ENCODE measurements at places on chromosomes 12 and 14.
A peak's percentile ranks its signal among the peaks of the same experiment; 100 is the strongest.

DNA sequence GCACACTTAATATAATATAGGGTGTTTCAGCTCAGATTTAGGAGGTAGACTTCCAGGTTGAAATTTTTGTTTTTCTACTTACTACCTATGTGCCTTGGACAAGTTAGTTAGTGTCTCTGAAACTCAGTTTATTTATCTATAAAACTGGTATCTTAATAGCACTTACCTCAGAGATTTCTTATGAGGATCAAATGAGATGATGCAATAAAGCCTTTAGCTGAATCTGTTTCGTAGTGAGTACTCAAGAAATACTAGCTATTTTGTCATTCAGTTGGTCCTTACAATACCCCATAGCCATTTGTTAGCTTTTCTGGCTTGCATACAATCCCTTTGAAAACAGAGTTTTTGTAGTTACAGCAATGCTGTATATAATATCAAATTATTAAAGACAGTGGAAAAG is 497.0 kb downstream of the NRXN3 start:
- no peak for DNase-seq

DNA sequence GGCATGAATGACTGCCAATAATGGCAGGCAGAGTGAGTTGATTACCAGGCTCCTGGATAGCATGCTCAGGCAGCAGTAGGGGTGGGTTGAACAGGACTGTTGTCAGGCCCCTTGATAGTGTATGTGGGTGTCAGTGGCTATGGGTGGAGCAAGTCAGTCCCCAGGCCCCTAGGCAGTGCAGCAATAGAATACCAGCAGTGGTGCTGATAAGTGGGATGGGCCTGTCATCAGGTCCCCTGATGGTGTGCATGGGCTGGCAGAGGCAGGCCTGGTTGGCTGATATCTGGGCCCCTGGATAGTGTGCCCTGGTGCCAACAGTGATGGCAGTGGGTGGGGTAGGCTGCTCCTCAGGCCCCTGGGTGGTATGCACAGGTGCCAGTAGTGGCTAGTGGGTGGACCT is 32.4 kb downstream of the SMCO2 start:
- no peak for DNase-seq

DNA sequence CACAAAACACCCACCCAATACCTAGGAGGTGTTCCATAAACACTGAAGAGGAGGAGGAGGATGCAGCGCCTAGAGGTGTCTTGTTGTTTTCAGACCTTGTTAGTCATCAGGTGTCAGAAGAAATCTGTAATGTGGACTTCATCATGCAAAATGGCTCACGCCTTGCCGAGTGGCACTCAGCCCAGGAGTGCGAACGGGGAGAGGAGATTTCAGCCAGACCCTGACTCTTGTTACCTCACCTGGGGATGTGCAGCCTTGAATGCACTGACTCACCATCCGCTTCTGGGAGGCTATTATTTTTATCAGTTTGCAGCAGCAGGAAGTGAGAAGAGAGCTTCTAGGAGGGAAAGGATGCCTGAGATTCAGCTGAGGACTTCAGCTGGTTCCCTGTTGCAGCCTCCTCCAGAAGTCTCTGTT is 48.2 kb upstream of the PLXNC1 start:
- DNase-seq: no peak

DNA sequence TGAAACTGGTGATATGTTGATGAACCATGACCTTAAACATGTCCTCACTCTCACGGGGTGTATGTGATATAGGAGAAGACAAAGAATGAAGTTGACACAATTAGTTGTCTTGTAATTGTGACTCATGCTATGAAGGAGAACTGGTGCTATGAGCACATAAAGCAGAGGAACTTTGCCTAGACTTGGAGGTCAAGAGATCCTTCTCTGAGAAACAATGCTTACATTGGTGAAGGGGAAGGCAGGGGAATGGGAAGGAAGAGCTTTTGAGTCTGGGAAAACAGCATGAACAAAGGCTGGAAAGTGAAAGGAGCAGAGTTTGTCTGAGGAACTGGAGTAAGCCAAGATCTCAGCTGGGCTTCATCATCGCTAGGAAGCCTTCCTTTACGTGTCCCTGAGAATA is 83.2 kb downstream of the MYRFL start:
- peak; percentile 15 for DNase-seq

- peak; percentile 84 for DNase-seq
These were observed 76.0 kb downstream of the VCPKMT start for GRCh38 chr14:50040401-50040775.

DNA sequence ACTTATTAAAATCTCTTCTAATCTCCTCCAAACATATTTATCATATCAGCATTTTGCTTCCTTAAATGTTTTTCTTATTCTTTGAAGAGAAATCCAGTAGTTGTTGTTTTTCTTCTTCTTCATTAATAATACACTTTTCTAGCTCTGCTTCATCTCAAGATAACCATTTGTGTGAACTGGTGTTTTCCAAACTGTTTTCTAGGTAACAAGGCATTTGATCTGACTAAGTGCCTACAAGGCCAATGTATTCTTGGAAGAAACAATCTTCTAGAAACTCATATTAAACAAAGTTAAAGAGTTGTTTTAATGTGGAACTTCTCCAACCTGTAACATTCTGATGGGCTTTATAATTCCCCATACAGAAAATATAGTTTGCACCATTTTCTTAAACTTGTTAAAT is 30.8 kb upstream of the IFNG start:
- DNase-seq: no peak

GRCh38 chr14:98871796-98872195 is 400.2 kb downstream of the BCL11B start:
- DNase-seq: no peak

- DNase-seq: no peak
These were observed at the start of gene PKP2 for GRCh38 chr12:32896432-32897280. Gene PKP2, minus strand, starts transcription at chr12:32896777. Its CDS starts 46 bp downstream, at chr12:32896731.

DNA sequence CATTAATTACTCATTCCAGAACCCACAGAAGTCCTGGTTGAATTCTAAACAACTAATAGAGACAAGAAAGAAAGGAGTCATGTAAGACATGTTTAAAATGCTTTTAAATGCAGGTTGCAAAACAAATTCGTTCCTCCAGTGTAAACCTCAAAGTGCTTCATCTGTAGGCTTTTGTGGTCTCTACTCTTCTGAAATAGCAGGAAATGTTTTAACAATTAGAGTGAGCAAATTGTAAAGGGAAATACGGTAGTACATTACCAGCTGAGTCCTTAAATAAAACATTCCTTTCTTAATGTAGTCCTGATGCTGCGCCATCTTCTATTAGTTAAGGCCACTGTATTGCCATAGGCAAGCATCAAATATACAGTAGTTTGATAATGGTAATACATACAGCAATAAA is 1934.2 kb upstream of the SEL1L start:
- DNase-seq: peak; percentile 75

GRCh38 chr14:100096656-100097055 is 31.4 kb downstream of the EVL start:
- DNase-seq: no peak

DNA sequence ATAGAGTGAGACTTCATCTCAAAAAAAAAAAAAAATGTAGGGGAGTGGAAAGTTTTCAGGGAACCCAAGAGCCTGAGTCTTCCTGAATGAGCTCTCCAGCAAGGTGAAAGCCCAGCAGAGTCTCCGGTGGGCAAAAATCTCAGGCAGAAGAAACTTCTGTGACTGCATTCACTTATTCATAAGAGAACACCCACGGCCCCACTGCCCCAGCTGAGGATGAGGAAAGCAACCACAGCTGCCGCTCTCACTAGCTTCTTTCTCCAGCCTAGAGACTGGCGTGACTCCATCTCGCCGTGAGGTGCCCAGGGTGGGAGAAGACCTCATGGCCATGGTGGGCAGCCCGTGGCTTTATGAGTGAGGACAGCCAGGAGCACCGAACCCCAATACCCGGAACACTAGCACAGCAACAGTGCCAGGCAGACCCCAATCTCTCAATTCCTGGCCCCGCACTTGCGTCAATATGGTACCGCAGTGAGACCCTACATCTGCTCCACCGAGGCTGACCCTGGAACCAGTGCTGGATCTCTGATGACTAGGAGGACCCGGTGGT is 29.7 kb upstream of the DYNC1H1 start:
- no peak for DNase-seq

- peak; percentile 12 for DNase-seq
These were observed 168.1 kb upstream of the DAAM1 start for GRCh38 chr14:59020382-59020781.

- no peak for DNase-seq
These were observed 112.3 kb upstream of the AMIGO2 start for GRCh38 chr12:47192051-47192450.

DNA sequence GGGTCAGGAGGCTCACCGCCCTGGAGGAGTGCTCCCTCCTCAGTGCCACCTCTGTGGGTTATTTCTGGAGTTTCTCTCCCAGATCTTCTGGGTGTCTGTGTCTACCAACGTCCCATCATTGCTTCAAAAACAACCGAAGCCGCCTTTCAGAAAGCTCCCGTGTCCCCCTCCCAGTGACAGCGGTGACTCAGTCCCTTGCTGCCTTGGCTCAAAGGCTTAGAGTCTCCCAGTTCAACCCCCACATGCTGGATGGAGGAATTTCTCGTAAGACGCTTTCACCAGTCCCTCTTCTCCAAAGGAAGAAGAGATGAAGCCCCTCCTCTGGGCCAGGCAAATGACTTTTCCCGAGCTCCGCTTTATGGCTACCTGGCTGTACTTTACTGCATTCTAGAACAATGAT is 146.6 kb downstream of the RBM19 start:
- no peak for DNase-seq

GRCh38 chr12:122403115-122403770 is 19.2 kb downstream of the CLIP1 start:
- DNase-seq: no peak

DNA sequence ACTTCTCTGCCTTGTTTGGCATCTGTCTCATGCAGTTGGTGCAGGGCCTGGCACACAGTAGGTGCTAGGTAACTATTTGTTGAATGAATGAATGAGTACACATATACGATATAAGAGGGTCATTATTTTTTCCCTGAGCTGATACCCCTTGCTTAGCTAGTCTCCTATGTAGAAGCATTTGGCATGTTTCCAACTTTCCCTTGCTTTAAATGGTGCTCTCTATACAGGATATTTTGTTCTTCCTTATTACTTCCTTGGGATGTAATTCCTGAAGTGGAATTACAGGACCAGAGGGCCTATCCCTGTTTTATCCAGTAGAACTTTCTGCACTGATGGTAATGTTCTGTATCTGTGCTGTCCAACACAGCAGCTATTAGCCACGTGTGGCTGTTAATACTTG is 250.1 kb upstream of the PWP1 start:
- DNase-seq: no peak

DNA sequence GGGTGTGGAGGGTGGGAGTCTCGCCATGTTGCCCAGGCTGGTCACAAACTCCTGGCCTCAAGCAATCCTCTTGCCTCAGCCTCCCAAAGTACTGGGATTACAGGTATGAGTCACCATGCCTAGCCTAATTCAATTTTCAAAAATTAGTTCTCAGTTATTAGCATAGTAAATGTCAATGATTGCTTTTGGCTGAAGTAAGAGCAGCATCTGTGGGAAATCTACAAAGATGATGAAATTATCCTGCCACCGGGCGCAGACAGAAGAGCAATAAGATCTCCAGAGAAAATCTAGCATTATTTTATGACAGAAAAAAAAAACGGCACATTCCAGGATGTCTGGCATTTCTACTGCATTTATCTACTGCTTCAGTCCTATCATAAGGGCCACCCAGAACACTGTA is 97.9 kb upstream of the DAAM1 start:
- no peak for DNase-seq

DNA sequence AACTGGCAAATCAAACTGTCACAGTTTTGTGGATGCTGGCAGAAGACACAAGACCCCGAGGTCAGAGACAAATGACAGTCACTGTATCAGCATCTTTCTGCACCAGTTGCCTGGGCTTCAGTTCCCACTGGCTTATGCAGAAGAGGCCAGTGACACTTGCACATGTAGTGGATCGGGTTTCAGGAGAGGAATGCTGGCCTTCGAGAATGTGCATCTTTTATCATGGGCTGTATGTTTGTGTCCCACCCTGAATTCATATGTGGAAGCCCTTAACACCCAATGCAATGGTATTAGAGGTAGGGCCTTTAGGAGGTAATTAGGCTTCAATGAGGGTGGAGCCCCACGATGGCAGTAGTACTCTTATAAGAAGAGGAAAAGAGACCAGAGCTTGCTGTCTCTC is 150.9 kb downstream of the SLC15A4 start:
- no peak for DNase-seq

GRCh38 chr12:100752841-100753240 is 41.7 kb upstream of the ANO4 start:
- no peak for DNase-seq

DNA sequence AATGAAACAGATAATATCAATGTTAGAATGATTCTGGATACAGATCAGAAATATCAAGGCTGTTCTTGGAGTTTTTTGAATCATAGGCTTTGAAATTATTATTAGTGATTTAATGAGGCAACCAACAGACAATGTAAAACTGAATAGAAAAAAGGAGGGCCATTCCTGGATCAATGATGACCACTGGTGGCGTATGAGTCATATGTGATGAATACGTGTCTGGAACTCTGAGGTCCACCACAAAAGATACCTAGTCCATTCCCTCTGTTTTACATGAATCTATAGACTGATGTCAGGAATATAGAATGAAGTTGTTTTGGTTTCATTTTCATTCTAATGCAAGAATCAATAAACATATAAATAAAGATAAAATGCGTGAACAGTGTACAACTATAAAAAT is 78.3 kb upstream of the RTL1 start:
- DNase-seq: no peak

- DNase-seq: no peak
These were observed 34.4 kb downstream of the DIO2 start for GRCh38 chr14:80176893-80177292.

GRCh38 chr12:13227191-13227590 is 30.7 kb downstream of the EMP1 start:
- DNase-seq: no peak

DNA sequence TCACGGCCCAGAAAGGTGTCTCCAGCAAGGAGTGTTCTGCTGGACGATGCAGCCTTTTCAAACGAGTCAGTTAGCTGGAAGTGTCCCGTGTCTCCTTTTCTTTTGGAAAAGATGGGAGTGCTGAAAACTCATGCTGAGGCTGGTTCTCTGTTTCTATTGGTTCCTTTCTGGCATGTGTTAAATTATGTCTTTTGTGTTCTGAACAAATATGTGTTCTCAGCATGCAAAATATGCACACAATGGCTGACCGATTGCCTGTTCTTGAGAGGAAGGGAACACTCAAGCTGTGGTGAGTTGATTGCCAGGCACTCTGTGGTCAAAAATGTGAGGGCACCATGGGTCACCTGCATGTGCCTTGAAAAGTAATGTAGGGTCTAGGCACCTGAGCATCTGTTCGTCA is 181.3 kb downstream of the CACNA1C start:
- DNase-seq: no peak

GRCh38 chr12:6792522-6793201 is 3.3 kb downstream of the CD4 start:
- peak; percentile 85 for DNase-seq

DNA sequence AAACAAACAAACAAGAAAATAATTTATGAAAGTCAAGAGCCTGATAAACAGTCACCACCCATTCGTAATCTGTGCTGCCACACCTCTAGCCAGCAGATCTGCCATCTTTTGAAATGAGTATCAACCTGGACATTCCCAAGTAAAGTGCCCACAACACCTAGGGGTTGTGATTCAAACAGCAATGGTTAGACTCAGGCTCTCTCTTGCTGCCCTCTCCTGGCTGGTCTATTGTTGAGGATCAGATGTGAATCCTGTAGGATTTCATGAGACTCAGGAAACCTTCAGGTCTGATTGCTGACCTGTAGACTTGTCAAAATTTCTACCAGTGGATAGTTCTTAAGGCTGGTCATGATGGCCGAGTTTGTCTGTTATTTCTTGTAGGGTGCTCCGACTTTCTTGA is 26.8 kb downstream of the DGLUCY start:
- DNase-seq: no peak

Data from MV-4-11 (cell line).